ENCODE measurements at places on chromosomes 2 and 18. TPM values are rescaled to one million over a fixed set of nuclear protein-coding genes. Genes with fewer than 3 reads are reported as not detected.

DNA sequence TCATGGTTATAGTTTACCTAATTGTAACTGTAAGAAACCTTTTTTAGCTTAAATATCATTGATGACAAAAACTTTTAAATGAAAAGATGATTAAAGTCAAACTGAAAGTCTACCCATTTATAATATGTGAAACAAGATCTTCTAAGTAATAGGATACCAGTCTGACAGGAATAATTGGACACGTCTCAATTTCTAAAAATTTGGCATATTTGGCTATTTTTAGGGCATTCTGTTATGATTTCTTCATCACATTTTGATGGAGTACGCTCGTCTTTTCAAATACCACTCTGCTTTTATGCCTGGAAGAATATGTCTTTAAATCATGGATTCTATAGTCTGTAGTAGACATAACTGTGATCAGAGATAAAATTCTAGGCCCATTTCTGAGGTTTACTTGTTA lies 1.3 kb downstream of the R3HDM1 start:
- no peak for DNase-seq

DNA sequence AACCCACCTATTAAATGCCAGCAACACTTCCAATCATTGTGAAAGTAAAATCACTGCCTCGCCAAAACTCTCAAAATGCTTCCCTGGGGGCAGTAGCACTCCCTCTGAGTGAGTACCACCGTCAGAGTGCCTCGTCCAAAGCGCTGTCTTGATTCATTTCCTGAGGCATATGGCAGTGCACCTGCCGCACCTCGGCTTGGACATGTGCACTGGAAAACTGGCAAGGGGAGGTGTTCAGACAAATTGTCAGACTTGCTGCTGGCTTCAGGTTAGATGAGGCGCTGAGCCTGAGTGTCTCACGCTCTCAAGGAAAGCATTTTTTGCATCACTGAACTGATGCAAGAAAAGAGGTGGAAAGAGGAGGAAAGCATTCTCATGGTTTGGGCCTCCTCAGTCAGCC lies 132.8 kb downstream of the ATL2 start:
- DNase-seq = no peak

The CNOT11 gene
- total RNA-seq = 19.2 TPM

The NTSR2 gene
- not detected for total RNA-seq

DNA sequence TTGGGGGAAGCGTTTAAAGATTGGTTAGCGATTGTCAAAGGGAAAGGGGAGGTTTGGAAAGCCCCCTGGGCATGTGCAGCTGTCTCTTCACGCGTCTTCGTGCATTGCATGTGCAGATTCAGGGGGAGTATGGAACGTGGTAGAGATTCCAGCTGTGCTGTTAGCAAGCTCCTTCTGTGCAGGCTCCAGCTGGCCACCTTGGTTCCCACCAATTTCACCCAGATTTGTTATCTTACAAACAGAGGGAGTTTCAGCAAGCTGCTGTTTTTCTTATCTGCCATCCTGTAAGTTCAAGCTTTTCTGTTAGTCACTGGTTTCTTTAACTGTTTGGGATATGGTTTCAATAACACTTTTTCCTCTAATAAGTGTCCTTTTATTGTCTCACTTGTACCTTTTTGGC lies 30.4 kb downstream of the FARP2 start:
- DNase-seq = no peak

- DNase-seq = no peak
These were observed 196.8 kb downstream of the PPP1R1C start for GRCh38 chr2:182182436-182182835.
